ENCODE measurements at places on chromosomes 6 and 20.

- no peak for DNase-seq
Observed at GRCh38 chr6:11427723-11428245, 109.8 kb upstream of the TMEM170B start.

- DNase-seq: peak; percentile 17
Observed at GRCh38 chr6:80742481-80742880, 636.0 kb downstream of the BCKDHB start.

DNA sequence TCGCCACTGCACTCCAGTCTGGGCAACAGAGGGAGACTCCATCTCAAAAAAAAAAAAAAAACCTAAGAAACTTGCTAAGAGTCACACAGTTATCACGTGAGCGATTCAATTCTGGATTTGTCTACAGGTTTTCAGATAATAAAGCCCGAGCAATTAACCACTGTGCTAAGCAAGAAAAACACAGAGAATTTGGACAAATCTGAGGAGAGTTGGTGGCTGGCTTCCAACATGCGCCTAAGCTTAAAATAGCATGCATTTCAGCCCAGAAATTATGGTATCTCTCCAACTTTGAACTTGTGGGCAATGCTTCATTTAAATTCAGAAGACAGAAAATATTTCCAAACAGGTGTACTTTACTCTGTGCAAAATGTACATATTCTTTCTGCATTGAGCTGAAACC, 232.9 kb downstream of the TSHZ2 start:
- DNase-seq: no peak

DNA sequence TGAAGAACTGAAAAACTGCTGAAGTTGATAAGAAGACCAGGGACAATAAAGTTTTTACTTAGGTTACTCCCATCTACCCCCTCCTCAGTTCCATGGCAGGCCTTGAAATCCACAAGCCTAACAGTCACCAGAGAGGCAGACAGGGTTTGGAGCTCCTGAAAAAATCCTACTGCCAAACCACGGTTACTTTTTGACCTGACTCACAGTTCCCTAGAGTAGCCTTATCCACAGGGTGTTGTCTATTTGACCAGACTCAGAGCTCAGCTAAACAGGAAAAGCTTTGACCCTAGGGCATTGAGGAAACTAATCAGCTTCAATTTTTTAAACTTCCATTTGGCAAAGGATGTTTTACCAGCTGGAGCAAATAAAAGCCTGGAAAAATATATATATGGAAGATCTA, 257.7 kb upstream of the NT5E start:
- no peak for DNase-seq

Measured in NCI-H2171 treated with DMSO at 0.1 percent for 48 hours (cell line).